DMS53 (cell line): ENCODE measurements at places on chromosomes 3 and 15.

- DNase-seq: no peak
These were observed 31.3 kb downstream of the LRRC3B start for GRCh38 chr3:26653811-26654425.

- DNase-seq: no peak
These were observed 62.8 kb upstream of the PROK2 start for GRCh38 chr3:71847794-71848193.

DNA sequence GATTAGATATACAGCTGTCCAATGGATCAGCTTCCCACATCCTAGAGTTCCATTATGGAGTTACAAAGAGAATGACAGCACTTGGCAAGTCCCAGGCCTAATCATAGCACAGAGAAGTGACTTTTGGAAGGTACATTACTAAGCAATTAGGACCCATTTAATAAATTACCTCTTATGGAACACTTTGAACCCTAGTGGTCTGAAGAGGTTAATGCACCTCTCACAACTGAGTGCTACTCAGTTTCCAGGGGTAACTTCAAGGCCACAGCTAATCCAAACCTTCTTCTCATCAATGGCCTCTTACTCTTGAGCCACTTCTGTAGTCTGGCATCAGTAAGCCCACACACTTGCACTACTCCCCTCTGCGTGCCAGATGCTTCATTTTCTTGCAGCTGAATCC is 34.9 kb upstream of the MEIS2 start:
- peak; percentile 32 for DNase-seq

GRCh38 chr3:80023010-80023409 is 255.2 kb upstream of the ROBO1 start:
- no peak for DNase-seq

DNA sequence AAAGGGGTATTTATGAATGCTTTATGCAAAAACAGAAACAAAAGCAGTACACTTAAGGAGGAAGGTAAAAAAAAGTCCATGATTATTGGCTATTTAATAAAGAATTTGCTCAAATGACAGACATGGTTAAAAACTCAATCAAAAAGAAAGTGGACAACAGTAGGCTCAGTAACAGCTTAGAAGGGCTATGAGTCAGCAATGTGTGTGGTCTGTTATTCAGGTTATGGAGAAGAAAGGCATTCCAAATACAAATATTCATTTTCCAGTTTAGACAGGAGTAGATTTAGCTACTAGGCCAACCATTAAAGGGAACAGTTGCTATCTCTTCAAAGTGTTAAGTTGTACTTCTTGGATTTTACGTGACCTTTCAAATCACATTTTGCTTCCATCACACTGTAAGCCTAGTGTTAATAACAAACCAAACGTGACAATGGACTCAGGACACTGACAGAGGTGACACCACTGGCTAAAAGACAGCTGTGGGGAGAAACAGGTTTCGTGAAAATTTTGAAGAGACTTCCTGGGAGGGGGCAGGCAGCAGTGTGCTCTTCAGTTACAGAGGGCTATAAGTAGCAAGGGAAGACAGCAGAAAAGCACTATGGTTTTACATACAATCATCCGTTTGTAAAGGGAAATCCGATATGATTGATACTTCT is 41.7 kb upstream of the MYO5C start:
- peak; percentile 60 for DNase-seq

- no peak for DNase-seq
These were observed 177.0 kb upstream of the NECTIN3 start for GRCh38 chr3:110894574-110894973.

GRCh38 chr15:84658080-84658787 is at the start of gene NMB:
Gene NMB, minus strand, starts transcription at chr15:84658199. Its CDS starts 47 bp downstream, at chr15:84658152.
- DNase-seq: peak; percentile 90

GRCh38 chr3:11154036-11154952 is at the start of gene HRH1:
Gene HRH1, plus strand, starts transcription at chr3:11154493. Its CDS starts 104,545 bp downstream, at chr3:11259038.
- peak; percentile 2 for DNase-seq

DNA sequence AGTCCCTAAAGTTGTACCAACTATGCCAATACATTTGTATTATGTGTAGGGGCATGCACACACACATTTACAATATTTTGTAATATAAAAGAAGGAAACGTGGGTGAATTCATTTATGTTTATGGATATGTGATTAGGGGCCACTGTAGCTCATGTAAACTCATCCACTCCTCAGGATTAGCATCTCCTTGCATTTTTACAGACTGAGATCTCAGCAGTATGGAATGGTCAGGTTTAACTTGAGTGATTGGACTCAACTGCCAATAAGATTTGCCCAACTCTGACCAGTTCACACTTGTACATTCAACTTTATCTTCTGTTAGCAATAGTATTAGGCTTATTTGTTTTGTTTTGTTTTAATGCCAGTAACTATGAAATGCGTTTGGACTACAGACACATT is 36.5 kb downstream of the PSMD6 start:
- no peak for DNase-seq

DNA sequence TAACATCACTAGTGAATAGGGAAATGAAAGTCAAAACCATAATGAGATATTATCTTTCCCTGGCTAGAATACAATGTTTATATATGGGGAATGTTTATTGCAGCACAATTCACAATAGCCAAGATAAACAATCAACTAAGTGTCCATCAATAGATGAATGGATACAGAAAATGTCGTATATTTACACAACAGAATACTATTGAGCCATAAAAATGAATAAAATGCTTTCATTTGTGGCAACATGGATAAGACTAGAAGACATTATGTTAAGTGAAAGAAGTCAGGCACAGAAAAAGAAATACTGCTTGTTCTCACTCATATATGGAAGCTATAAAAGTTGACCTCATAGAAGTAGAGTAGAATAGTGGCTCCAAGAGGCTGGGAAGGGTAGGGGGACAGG is 65.2 kb downstream of the SLC9C1 start:
- no peak for DNase-seq

- no peak for DNase-seq
These were observed 428.2 kb downstream of the NLGN1 start for GRCh38 chr3:173825730-173826129.

DNA sequence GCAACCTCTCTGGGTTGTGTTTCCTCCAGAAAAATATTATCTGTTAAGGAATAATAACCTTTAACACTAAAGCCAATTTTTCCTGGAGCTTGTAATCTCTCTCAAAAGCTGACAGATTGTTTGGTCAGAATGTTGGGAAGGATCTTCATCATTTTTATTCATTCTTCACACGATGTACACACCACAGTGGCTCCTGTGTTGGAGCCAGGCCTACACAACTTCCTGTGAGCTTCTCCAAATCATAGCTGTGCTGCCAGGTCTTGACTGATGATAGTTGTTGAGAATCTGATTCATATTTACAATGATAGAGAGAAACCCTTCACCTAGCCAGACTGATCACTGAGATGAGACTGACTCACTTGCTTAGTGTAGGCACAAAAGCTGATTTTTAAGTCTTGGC is 151.0 kb upstream of the ROBO2 start:
- no peak for DNase-seq

GRCh38 chr3:103052236-103052830 is 617.5 kb downstream of the ZPLD1 start:
- DNase-seq: peak; percentile 2

DNA sequence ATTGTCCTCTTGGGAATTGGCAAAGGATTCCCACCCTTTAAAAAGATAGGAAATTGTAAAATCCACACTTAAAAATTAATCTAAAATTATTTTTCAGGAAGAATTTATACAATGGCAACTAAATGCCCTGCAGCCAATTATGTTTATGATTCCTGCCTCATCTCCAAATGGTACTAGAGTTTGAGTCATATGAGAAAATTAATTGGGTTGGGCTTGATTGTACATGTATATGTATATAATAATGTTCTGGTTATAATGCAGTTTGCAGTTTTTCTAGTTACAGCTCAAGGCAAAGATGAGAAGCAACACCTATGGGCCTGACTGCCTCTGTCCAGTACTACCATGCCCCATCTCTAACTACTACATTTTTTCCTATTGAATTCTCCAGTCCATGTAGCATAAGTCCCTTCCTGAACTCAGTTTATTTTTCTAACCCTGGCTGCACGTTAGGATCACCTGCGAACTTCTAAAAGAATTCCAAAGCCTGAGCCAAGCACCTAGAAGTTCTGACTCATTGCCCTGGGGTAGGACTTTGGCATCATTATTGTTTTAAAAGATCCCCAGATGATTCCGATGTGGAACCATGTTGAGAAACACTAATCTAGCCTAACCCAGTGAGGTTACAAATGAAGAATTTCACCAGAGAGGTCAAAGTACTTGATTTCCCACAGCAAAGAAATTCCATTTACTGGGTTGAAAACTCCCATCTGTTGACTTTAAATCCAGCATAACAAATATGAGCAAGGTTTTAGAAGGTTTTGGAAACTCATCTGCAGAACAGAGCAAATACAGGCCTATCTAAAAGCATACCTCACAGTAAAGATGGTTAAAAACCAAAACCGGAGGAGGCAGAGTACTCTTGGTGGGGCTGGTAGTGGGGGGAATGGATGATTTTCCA is 19.4 kb downstream of the TGFBR2 start:
- DNase-seq: no peak

- DNase-seq: no peak
These were observed 63.9 kb downstream of the TRPC1 start for GRCh38 chr3:142787719-142788118.

DNA sequence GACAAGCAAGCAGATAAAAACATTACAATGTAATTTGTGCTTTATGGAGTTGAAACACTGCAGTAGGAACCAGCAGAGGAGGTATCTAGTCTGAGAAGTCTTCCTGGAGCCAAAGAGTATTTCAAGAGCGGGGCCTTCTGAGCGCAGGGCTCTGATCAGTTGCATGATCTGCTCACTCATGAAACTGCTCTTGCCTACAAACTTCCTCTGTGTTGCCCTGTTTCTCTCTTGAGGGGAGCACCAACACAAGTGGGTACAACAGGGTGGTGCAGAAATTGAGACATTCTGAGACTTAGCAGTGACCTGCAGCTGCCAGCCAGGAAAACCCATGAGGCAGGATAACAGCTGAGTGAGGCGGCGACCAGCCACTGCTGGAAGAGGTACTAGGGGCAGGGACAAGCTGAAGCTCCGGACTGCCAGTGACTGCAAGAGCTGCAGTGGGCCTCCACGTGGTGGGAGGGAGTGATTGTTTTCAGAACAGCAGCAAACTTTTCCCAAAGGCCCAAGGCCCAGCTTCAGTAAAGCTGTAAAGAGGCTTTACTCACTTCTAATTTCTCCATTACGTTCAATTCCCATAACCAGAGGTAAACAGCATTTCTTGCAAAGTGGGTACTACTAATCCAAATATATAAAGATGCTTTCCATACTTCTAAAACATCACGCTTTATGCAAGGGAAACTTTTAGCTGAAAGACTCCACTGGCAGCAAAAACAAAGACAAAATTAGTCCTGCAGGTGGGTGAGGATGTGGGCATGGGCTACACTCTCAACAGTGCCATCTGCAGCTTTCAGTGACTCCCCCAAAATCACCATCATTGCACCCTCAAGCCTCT is 69.0 kb upstream of the LPP start:
- DNase-seq: no peak

DNA sequence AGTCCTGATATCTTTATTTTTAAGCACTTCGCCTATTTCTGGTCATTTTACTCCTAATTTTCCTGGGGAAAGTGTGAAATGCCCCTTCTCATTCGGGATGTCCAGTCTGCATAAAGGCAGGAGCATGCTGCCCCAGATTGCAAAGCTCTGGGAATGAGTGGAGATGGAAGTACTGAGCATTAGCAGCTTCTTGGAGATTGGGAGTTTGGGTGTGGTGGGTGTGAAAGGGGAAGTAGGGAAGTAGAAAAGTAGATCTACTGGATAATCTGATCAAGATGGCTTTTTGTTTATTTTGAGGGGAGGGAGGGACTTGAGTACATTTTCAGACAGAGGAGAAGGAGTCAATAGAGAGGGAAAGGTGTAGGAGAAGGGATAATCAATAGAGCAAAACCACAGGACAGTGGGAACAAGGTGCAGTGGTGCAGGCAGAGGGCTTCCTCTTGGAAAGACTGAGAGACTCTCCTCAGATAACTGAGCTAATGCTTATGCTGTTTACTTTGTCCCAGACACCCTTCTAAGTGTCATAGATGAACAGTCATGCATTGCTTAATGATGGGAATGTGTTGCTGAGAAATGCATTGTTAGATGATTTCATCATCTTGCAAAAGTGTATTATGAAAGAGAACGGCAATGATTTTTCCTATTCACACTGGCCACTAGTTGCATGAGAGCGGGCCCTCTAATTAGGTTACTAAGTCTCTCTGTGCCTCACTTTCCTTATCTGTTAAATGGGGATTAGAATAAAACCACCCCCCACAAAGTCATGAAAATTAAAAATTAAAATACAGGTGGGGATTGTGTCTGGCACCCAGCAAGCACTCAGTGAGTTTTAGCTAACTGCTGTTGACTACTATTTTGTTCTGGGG is 45.5 kb downstream of the PHLDB2 start:
- DNase-seq: peak; percentile 44

- peak; percentile 67 for DNase-seq
These were observed 28.8 kb upstream of the SYNM start for GRCh38 chr15:99076109-99076508.

GRCh38 chr3:120468635-120469295 is 18.0 kb upstream of the FSTL1 start:
- DNase-seq: peak; percentile 37

GRCh38 chr15:66644869-66645268 is 57.2 kb upstream of the SMAD6 start:
- no peak for DNase-seq

DNA sequence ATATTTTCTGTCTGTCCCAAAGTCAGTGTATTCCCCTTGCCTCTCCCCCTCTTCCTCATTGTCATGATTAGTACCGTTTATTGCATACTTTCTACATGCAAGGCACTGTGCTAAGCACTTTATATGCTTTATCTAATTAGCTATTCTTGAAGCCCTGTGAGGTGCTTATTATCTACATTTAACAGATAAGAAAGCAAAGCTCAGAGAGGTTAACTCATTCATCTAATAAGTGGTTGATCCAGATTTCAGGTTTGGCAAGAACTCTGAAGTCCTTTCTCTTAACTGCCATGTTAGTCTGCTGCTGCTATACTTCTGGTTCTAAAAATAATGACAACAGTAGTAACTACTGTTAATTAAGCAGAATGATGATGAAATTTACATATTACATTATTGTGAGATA is 13.5 kb downstream of the IQGAP1 start:
- DNase-seq: peak; percentile 66

- DNase-seq: no peak
These were observed 14.4 kb downstream of the HES1 start for GRCh38 chr3:194150252-194150934.

- no peak for DNase-seq
These were observed 36.4 kb upstream of the FSTL1 start for GRCh38 chr3:120487191-120487650.

- no peak for DNase-seq
These were observed 41.0 kb upstream of the FRMD4B start for GRCh38 chr3:69426967-69427304.
